ENCODE measurements at places on chromosomes 12 and 14.

- DNase-seq = no peak
These were observed 31.4 kb downstream of the NUBPL start for GRCh38 chr14:31592631-31593030.

DNA sequence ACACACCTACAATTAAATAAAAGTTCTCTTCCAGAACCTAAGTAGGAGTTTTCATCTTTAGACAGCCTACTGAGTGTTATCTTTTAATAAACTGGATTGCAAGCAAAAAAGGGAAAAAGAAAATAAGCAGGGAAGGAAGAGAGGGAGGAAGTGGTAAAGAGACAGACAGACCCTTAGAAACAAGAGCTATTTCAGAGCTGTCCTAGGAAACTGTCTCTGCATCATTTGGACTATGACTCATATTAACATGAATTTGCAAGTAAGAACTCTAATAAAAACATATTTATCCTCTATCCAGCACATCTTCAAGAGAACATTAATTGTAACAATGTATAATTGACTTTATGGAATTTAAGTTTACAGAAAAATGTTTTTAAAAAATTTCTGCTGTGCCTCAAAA, 438.8 kb upstream of the USP15 start:
- no peak for DNase-seq

GRCh38 chr12:50924439-50925341, 27.7 kb upstream of the HIGD1C start:
- peak; percentile 94 for DNase-seq

- DNase-seq = no peak
These were observed 104.2 kb downstream of the POLR3B start for GRCh38 chr12:106461730-106462129.

GRCh38 chr12:99433155-99433554, 214.4 kb upstream of the GARIN6 start:
- DNase-seq = no peak

DNA sequence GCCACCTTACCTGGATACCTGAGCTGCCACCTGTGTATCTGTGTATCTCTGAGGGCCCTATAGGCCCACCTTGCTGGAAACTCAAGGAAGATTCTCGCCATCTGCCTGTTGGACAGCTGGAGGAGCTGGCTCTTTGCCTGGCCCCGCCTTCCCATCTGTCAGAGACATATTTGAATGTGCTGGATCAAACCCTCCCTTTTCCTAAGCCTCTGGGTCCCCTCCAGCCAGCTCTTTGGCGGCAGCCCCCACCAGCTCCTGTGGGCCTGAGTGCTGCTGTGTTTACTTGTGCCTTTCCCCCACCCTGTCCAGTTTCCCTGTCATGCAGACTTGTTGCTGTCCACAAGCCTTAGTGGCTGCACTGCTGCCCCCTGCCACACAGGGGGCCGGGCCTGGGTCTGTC, 55.9 kb upstream of the SRSF5 start:
- no peak for DNase-seq

DNA sequence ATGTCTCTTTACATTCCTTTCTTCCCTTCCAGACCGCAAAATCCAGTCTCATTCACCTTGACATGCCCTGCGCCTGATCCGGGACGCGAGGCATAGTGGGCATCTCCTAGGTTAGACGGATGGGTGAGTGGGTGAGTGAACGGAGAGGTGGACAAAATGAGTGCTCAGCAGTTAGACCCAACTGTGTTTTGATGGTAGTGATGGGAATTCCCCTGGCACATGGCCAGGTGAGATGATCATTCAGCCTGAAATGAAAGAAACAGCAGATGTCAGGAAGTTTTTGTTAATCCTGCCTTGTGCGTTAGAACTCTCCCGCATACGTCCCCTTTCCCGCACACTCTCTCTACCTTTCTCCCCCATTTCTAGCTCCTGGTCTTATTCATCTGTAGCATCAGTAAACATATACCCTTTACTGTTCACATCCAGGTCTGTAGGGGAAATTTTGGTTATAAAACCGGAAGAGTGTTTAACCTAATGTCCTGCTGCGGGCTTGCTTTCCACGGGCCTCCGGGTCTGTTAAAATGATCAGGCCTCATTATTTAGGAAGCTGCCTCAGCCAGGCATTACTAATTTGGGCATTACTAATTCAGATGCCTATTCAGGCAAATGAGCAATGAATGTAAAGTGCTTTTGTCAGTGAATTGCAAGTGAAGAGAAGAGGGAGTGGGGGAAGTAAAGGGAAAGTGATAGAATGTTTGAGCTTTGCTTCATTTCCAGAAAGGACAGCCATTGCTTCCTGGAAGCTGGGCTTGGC, 172.8 kb downstream of the ETV6 start:
- peak; percentile 83 for DNase-seq

- no peak for DNase-seq
These were observed 27.7 kb upstream of the DHRS2 start for GRCh38 chr14:23608454-23608853.

DNA sequence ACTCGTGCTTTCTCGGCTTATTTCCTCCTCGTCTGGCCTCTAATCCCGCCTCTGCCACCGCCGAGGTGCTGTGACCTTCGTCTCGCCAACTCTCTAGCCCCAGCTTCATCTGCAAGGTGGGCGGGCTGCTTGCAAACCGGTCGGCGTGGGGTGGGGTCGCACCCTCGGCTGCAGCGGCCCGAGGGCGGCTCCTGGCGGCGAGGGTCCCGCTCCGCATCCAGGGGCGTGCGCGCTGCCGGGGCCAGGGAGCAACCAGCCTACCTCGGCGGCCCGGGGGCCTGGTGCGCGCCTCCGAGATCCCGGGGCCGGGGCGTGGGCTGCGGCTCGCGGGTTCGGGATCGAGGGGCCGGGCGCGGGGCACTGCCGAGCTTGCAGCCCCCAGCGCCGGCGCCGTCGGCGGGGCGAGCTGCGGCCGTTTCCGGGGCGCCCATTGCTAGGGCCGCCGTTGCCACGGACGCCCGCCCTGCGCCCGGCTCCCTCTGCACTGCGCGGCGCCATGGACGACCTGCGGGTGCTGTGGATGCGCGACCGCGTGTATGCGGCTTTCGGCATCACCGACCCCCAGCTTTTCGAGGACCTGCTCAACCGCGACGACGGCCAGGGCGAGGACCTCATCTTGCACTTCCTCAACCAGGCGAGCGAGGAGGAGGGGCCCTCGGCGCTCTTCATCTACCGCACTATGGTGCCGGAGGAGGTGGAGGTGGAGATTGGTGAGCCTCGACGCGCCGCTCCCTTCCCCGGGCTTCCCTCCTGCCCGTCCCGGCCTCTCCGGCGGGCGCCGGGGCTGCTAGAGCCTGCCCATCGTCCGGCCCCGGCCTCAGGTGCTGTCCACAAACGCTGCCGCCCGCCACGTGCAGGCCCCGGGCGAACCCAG, at the start of gene DNAH10:
TSS of gene DNAH10 (plus strand) at position 461 of the 874 bp plus-strand sequence. CDS start at position 497, 36 bp downstream.
- peak; percentile 66 for DNase-seq

GRCh38 chr14:75069121-75069810, at the start of gene ZC2HC1C:
TSS of gene ZC2HC1C (plus strand) at chr14:75069641. CDS start at chr14:75070574, 933 bp downstream.
- peak; percentile 95 for DNase-seq

GRCh38 chr14:94102768-94103482, 7.6 kb upstream of the IFI27 start:
- DNase-seq = no peak

- peak; percentile 18 for DNase-seq
These were observed 63.2 kb upstream of the PTPRR start for GRCh38 chr12:70983692-70984091.

- DNase-seq = no peak
These were observed 15.8 kb upstream of the KRT7 start for GRCh38 chr12:52217223-52217622.

DNA sequence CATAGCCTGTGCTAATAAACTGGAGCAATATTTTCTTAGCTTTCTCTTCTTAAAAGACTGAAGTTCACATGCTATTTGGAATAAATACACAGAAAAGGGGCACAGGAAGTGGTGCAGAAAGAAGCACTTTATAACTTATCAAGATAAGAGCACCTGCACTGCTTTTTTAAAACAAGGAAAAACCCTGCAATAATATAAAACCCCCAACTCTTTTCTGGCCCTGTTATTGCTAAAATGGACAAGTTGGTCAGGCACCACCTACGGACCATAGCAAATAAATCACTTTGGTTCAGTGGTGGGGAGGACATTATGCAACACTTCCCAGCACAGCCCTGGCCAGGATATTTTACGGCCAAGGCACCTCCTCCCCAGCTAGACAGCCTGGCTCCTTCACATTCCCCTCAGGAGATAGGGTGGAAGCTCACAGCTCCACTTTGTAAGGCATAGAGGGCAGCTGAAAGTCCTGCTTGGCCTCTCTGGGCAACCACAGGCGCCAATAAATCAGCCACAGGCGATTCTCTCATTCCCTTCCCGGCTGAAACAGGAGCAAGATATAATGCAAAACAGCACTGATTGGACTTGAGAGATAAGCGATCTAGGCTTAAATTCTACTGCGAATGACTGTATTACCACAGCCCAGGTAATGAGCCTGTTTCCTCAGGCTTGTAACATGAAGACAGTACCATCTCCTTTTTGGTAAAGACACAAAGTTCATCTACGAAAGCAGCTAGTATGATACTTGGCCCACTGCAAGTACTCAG, 2.0 kb downstream of the ZBTB25 start:
- peak; percentile 60 for DNase-seq

DNA sequence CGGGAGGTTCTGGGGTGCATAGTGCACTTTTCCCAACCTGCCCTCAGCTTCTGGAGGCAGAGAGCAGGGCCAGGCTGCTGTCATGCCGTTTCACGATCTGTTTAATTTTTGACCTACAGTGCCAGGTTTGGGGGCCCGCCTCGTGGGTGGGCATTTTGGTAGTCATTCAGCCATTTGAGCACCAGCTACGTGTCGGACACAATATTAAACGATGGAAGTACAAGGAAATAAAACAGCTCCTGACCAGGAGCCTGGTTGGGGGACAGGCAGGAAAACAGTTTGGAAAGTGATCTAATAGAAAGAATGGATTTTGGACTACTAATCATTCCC, 708 bp downstream of the FNTB start:
- DNase-seq = no peak

DNA sequence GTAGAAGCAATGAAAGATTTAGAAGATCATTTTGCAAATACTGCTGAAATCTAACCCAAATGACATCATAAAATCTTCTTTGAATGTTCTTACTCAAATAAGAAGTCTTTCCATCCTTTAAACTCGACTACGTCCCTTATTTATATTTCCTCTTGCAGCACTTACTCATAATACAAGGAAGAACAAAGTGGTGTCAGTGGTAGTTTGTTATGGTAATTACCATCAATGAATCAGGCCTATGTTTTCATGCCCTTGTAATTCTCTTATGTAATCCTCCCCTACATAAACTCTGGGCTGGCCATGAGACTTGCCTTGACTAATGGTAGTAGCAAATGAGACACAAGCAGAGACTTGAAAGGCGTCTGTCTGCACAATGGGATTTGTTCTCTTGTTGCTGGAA, 17.0 kb downstream of the EEA1 start:
- DNase-seq = peak; percentile 50

- DNase-seq = no peak
These were observed 576.1 kb downstream of the ALG10 start for GRCh38 chr12:34598352-34598827.
